ENCODE measurements at places on chromosomes 6 and 20. TPM values are rescaled to one million over a fixed set of nuclear protein-coding genes. Genes with fewer than 3 reads are reported as not detected.

DNA sequence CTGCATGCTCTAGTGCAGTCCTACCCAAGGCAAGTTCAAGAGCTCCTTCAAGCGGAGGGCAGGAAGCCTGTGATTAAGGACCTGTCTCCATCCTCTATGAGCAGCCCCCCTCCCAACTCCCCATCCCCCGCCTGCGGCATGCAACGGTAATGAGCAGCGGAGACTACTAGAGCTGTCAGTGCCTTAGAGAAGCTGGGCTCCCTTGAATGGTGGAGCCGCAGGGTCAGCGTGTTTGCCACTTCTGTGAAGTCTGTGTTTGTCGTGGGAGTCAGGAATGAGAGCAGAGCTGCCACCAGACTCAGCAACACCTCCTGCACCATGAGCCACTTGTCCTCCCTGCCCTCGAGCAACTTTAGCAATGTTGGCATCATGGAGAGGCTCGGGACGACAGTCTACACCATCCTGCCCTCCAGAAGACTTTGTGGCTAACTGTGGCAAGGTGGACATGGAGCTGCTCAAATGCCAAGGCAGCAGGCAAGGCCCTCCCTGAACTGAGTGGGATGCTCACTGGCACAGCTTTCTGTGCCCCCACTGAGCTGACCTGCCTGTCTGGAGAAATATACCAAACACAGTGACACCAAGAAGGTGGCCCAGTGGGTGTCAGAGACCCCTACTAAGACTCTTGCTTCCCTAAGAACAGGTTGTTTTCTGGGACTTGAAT, 23.8 kb upstream of the SYNDIG1 start:
- no peak overlapping the region for H3K4me3 ChIP-seq
- peaks cover 4% of the 10 kb centered on the region for H3K27me3 ChIP-seq
- no peaks in the 10 kb centered on the region for H3K4me1 ChIP-seq
- H3K36me3 ChIP-seq: no peaks in the 10 kb centered on the region
- DNase-seq: no peak

DNA sequence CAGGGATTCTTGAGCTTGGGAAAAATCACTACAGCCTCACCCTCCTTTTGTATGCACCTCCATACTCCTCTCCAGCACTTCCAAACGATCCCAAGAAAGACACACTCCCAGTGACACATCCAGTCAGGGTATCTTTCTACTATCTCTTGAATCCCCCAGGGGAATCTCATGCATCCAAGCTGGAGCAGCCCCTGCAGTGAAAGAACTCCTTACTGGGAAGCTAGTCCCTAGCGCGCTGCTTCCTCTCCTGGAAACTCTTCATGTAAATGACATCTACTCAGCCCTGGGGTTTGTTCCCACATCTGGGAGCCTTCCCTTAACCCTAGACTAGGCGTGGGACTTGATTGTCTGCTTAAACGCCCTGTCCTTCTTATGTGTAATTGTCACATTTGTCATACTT, 329.1 kb upstream of the QKI start:
- peaks cover 3% of the 10 kb centered on the region for H3K4me1 ChIP-seq
- H3K27ac ChIP-seq: no peak overlapping the region
- no peak for DNase-seq

GRCh38 chr20:10560686-10561085, 113.1 kb downstream of the JAG1 start:
- DNase-seq: no peak
- peaks cover 38% of the 10 kb centered on the region for H3K4me1 ChIP-seq
- H3K27me3 ChIP-seq: no peaks in the 10 kb centered on the region
- no peak overlapping the region for H3K27ac ChIP-seq
- no peak overlapping the region for H3K4me3 ChIP-seq

DNA sequence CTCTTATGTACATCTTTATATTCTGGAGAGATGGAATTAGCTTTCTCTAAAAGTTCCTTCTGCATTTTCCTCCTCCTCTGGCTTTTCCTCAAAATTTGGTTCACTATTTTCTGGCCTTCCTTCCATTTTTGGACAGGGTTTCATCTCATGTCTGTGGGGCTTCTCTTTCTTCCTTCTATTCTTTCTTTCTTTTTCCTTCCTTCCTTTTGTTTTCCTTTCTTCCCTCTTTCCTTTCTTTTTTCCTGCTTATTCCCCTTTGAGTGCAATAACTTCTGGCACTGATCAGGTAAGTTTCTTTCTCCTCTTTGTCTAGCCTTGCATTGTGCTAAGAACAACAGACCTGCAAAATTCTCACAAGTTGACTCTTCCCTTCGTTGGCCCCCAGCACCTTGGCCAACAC, 5.5 kb upstream of the ATRN start:
- DNase-seq: no peak
- peaks cover 8% of the 10 kb centered on the region for H3K27me3 ChIP-seq
- no peak overlapping the region for H3K27ac ChIP-seq
- peaks cover 3% of the 10 kb centered on the region for H3K4me1 ChIP-seq
- H3K4me3 ChIP-seq: no peak overlapping the region

GRCh38 chr6:127328043-127328609, 15.3 kb downstream of the ECHDC1 start:
- H3K27me3 ChIP-seq: no peaks in the 10 kb centered on the region
- peaks cover 12% of the 10 kb centered on the region for H3K36me3 ChIP-seq
- peak overlapping the region; percentile 77 for H3K27ac ChIP-seq
- no peak overlapping the region for H3K4me3 ChIP-seq

Gene FERMT1
- 10.9 TPM for total RNA-seq

DNA sequence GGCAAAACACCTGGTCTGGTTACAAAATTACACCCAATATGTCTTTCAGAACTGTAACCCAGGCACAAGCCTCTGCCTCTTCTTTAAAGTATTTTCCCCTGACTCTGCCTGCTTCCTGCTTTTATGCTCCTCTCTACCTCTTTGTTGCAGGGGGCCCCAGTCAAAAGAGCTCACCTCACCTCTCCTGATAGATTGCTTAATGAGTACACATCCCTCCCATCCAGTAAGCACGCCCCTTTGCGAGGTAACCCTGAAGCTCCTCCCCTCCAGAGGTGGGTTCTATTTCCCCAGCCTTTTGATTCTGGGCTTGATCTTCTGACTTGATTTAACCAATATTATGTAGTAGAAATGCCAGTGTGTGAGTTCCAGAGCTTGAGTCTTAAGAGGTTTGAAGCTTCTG, 56.6 kb upstream of the EYA2 start:
- H3K4me1 ChIP-seq: peaks cover 5% of the 10 kb centered on the region
- H3K27ac ChIP-seq: no peak overlapping the region
- no peaks in the 10 kb centered on the region for H3K27me3 ChIP-seq
- H3K4me3 ChIP-seq: no peak overlapping the region
- no peak for DNase-seq
- H3K36me3 ChIP-seq: no peaks in the 10 kb centered on the region

Gene HLA-DQA1
- total RNA-seq: not detected

DNA sequence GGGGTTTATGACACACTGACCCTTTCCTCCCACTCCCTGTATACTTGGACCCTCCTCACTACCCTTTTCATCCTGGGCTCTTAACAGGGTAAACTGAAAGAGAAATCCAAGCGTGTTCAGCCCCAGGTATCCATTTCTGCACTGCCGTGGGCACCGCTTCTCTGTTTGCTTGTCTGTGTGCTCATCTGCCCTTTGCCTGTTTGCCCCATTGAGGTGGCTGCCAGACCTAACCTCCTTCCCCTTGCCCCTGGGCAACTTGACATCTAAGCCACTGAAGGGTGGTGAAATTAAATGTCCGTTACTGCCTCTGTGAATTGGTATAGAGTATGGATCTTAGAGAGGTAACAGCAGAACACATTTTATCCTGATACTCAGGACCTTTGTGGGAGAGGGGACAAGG, 38.7 kb downstream of the ACSS2 start:
- no peaks in the 10 kb centered on the region for H3K27me3 ChIP-seq
- no peak overlapping the region for H3K27ac ChIP-seq
- H3K4me1 ChIP-seq: no peaks in the 10 kb centered on the region
- no peaks in the 10 kb centered on the region for H3K36me3 ChIP-seq
- H3K4me3 ChIP-seq: no peak overlapping the region

DNA sequence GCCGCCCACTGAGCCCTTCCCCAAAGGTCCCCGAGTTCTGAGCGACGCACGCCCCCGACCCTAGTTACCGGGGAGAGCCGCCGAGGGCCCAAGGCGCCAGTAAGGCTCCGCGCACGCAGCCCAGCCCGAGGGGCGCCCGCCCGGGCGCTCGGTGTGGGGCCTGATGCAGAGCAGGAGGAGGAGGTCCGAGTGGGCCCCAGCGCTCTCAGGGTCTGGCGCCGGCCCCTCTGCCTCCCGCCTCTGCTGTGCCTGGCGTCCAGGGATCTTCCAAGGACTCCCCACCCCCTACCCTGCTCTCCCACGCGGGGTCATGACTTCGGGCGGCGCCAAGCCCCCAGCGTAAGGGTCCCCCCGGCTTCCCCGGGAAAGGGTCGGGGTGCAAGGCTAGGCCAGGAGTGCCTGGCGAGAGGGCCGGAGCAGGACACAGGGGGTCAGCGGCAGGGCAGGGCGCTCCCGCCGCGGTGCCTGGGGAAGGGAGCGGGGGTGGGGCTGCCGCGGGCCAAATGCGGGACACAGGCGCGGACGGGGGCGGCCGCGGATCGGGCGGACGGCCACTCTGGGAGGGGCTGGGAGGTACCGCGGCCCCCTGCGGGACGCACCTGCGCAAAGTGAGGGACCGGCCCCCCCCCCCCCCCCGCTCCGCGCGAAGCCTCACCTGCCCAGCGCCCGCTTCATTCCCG, 637 bp downstream of the ABHD12 start:
- no peaks in the 10 kb centered on the region for H3K36me3 ChIP-seq
- H3K27me3 ChIP-seq: no peaks in the 10 kb centered on the region
- peak overlapping the region; percentile 71 for H3K4me3 ChIP-seq
- H3K4me1 ChIP-seq: peaks cover 4% of the 10 kb centered on the region
- DNase-seq: no peak
- peak overlapping the region; percentile 78 for H3K27ac ChIP-seq

DNA sequence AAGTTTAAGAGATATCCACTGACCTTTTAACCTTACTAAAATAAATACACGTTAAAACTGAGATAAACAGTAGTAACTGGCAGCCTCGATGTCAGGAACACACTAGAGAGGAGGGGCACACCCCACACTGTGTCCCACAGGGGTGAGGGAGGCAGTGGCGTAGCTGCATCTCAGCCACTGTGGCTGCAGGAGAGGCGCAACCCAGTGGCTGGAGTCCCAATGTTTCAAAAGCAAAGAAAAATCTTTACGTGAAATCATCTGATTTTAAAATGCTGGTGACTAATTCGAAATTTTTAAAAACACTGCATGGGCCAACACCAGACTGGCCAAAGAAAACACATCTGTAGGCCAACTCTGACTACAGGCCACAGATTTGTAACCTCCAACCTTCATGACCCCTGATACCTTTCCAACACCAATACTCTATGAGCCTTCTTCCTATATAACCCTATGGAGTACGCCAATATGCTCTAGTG, 54.7 kb downstream of the TRAM2 start:
- H3K27me3 ChIP-seq: no peaks in the 10 kb centered on the region
- peaks cover 6% of the 10 kb centered on the region for H3K36me3 ChIP-seq
- peak; percentile 71 for DNase-seq
- peaks cover 46% of the 10 kb centered on the region for H3K4me1 ChIP-seq

- no peak overlapping the region for H3K27ac ChIP-seq
- H3K4me1 ChIP-seq: peaks cover 8% of the 10 kb centered on the region
- H3K36me3 ChIP-seq: peaks cover 9% of the 10 kb centered on the region
Observed at GRCh38 chr20:62201173-62202082, 18.6 kb downstream of the MTG2 start.
